Cerebellum (tissue), 4 donors: ENCODE measurements at places on chromosomes 16 and 17. TPM values are rescaled to one million over a fixed set of nuclear protein-coding genes. Genes with fewer than 3 reads are reported as not detected.

GRCh38 chr17:79916991-79917901, 78.0 kb upstream of the CBX4 start:
- DNase-seq: no peak

GRCh38 chr16:30113031-30113710, at the start of gene GDPD3:
Gene GDPD3 (minus strand): TSS chr16:30113537. CDS start chr16:30113478, 59 bp downstream.
- DNase-seq: no peak

- no peak for DNase-seq
Measured at GRCh38 chr17:75265614-75266315, 4.1 kb downstream of the MRPS7 start.

GRCh38 chr16:19265380-19265930, 20.1 kb upstream of the CLEC19A start:
- peak; percentile 15 for DNase-seq

DNA sequence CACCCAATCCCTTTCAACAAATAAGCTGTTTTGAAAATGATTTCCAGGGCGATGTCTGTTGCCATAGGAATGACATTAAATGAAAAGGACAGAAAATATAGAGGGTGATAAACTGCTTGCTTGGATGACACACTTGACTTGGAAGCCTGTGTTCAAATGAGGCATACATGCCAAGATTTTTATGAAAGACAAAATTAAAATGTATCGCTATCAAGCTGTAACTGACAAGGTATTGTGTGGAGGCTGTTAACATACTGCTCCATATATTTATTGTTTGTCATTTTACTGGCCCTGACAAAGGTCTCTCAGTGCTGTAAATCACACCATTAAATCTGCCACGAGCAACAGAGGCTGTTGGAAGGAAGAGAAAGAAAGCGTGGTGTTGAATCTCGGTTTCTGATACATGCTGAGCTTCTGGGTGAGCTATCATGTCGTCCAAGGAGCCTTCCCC, 456.2 kb upstream of the SALL1 start:
- DNase-seq: no peak

- DNase-seq: no peak
Measured at GRCh38 chr17:48150597-48151001, 43.0 kb downstream of the SNX11 start.

DNA sequence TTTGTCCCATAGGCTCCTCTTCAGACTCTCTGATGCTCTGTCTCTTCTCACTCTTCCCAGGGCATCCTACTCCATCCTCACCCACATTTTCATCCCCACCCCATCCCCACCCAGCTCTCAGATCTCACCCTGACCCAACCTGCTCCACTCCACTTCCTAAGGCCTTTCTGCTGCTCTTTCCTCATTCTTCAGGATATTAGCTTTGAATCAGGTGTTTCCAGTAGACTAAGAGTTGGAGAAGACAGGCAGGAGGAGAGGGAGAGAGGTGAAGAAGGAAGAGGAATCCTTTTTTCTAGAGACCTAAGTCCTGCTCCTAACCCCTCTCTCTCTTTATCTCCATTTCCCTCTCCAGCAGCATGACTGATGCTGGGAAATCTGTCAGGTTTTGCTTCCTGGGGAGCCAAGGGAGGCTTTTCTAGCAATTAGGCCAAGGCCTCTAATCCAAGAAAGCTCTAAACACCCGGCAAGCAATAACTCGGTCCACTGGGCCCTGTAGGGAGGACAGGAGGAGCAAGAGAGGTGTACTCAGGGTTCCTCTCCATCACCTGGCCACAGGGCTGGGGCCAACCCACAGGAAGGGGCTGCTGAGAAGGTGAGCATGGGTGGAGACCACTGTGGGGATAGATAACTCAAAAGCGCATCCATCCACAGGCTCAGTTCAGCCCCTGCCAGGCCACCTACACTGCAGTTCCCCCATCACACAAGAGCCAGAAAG, 133.3 kb downstream of the TMEM132E start:
- DNase-seq: no peak

Gene SKAP1
- total RNA-seq: 0.64 TPM

Gene ZSCAN10
- total RNA-seq: not detected

Gene TBC1D3I
- total RNA-seq: not detected

Gene SRCAP
- total RNA-seq: 33.2 TPM

Gene MMP28
- total RNA-seq: 4.9 TPM

Gene CLEC3A
- total RNA-seq: not detected
